ENCODE measurements at places on chromosomes 5 and 9.

DNA sequence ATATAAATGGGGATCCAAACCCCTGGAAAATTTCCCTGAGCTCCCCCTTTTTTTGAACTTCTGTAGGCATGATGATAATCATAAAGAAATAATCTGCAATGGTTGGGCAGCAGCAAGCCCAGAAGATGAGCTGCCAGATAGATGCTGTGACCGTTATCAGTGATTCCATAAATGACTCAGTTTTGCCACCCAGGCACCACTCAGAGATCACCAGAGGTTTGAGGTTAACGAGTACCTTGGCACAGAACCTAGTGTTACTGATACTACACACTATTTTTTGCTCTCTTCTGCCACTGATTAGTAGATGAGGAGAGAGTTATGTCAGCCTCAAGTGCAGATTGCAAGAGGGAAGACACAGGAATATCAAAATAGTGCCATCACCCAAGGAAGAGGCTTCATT is 199.3 kb upstream of the PTGER4 start:
- no peak for DNase-seq

DNA sequence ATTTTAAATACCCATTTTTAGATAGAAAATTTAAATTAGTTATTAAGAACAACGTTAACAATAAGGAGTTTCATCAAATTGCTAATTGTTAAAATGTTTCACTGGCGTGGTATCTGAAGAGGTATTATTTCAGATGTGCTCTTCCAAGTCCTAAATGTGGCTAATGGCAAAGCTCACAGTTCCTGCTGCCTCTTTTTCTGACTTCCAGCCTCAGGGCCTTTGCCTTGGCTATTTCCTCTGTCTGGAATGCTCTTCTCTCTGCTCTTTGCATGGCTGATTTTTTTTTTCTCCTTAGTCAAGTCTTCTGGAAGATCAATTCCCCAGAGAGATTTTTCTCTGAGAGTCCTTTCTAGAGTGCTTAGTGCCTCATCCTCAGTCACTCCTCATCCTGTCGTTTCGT is 9.6 kb upstream of the SSBP2 start:
- DNase-seq = no peak

DNA sequence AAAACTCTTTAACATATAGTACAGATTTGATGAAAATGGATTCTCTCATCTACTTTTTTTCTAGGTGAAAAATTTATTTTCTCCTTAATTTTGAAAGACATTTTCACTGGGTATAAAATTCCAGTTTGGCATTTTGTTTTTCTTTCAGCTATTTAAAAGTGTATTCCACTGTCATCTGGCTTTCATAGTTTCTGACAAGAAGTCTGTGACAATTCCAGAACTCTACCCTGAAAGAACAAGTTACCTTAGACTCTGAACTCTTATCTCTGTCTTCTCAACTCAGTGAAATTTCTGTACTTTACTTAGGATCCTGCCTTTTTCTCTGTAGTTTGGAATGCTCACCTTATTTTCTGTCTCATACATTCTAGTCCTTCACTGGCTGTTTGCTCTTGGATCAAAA is 161.7 kb downstream of the RANBP17 start:
- DNase-seq = no peak

DNA sequence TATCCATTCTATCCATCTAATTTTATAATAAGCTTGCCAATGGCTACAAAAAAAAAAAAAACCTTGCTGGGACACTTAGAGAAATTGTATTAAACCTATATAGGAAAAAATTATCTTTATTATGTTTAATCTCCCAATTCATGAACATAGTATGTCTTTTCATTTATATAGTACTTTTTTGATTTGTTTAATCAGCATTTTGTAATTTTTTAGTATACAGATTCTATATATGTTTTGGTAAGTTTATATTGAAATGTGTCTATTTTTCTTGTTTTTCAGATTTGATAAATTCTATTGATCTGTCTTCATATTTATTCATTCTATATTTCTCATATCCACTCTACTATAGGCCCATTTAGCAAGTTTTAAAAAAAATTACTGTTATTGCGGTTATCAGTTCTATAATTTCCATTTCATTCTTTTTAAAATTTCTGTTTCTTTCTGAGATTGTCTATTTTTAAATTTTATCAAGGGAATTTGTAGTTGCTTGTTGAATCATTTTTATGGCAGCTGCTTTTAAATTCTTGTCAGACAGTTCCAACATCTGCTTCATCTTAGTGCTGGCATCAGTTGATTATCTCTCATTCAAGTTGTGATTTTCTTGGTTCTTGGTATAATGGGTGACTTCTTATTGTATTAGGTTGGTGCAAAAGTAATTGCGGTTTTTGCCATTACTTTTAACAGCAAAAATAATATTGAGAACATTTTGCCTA is 170.1 kb upstream of the S1PR3 start:
- no peak for DNase-seq

GRCh38 chr9:99474186-99474585 is 252.1 kb downstream of the SEC61B start:
- no peak for DNase-seq

All from T-cell (primary cell).